ENCODE measurements at places on chromosomes 1 and 21.

DNA sequence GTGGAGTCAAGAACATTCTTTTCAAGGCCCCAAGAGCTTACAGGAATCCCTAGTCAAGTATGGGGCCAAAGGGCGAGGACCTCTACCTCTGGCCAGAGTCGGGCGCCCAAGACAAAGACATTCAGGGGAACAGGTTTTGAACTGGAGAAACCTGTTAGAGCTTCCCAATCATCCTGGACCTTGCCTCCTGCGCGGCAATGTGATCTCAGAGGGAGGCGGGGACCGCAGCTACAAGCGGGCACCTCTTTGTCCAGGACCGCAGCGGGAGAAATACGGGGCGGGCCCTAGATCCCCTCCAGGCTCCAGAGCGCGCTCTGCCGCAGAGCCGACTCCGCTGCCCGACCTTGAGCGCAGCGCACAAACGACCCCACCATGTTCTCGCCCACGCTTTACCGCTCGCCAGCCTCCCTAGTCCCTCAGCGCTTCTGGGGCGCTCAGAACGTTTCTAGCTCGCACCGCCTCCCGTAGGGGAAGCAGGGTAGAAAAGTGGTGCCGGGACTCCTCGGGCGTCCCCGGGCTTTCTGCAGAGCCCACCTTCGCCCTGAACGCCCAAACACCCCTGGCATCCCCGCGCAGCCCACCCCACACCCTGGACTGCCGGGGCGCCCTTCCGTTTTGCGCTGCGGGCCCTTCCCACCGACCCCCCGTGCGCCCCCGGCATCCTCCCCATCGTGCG, 28.1 kb downstream of the RABIF start:
- DNase-seq, result peak; percentile 61

DNA sequence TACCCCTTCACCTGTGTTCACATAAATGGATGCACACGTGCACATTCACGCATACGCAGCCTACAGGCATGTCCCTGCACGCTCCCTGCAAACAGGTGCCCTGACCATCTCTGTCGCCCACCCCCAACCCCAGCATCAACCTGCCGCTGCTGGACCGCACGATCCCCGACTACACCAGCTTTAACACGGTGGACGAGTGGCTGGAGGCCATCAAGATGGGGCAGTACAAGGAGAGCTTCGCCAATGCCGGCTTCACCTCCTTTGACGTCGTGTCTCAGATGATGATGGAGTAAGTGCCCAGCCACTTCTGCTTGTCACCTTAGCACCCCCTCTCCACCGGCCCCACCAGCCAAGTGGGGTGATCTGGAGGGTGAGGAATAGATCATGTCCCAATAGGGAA, 60.4 kb downstream of the LACTBL1 start:
- no peak for DNase-seq

DNA sequence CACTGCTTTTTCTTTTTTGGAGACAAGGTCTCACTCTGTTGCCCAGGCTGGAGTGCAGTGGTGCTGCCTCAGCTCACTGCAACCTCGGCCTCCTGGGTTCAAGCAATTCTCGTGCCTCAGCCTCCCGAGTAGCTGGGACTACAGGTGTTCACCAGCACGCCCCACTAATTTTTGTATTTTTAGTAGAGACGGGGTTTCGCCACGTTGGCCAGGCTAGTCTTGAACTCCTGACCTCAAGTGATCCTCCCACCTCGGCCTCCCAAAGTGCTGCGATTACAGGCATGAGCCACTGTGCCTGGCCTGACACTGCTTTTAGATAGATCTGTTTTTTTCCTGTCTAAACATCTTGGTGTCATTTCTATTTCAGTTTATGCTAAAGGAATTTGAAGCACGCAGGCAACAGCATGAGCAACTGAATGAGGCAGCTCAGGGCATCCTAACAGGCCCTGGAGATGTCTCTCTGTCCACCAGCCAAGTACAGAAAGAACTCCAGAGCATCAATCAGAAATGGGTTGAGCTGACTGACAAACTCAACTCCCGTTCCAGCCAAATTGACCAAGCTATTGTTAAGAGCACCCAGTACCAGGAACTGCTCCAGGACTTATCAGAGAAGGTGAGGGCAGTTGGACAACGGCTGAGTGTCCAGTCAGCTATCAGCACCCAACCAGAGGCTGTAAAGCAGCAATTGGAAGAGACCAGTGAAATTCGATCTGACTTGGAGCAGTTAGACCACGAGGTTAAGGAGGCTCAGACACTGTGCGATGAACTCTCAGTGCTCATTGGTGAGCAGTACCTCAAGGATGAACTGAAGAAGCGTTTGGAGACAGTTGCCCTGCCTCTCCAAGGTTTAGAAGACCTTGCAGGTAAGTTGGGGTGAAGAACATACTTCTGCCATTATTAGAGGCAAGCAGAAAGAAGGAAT, 106.1 kb upstream of the BMP8A start:
- no peak for DNase-seq

DNA sequence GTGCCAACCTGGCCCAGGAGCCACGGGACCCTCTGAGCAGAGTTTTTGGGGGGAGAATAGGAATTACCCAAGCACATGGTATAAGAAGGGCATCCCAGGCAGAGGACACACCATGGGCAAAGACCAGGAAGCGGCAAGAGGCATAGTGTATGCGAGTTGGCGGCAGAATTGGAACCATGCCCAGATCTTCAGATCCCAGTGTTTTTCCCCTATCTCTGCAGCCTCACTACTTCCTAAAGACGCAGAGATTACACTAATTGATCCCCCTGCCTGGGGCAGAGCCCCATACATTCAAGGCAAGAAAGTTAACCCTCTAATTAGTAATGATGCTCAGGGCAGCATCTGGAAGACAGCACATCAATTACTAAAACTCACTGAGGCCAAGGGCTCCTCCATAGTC, 48.2 kb downstream of the SYT2 start:
- DNase-seq, result peak; percentile 53

DNA sequence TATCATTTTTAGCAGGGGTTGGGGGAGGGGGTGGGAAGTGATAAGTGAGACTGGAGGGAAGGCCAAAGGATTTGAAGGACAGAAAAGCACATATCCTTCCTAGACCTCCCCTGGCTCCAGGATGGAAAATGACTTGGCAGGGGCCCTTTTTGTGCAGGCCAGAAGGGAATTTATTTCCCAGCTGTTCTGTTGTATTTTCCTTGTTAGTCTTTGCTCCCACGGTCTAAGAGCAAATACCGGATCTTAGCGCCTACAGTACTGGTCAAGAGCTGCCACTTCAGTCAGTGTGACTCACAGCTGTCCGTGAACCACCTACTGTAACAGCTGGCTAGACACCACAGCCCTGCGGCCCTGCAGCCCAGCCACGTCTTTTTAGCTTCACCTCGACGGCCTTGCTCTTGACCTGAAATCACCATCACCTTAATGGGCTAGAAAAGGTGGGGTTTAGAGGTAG, 51.0 kb upstream of the ERRFI1 start:
- DNase-seq, result no peak

GRCh38 chr1:55815745-55816455, 600.7 kb upstream of the USP24 start:
- DNase-seq, result no peak

DNA sequence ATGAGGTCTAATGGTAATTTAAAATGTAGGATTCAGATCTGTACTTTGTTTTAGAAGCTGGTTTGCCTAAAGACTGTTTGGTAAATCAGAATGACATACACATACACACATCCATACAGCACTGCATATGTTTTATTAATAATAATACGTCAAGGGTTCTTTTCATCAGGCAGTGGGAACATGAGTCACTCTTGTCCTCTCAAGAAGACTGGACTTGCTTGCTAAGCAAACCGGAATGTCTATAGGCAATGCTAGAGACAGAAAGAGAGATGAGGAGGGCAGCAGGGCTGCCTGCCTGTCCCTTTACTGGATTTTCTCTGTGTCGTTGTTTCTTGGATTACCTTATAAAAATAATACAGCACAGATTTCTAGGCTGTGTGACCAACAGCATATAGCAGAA, 119.1 kb upstream of the GALNT2 start:
- no peak for DNase-seq

All from NCI-H1092 (cell line).